GM12865 (cell line): ENCODE measurements at places on chromosomes 6 and 20.
A peak's percentile ranks its signal among the peaks of the same experiment; 100 is the strongest.

DNA sequence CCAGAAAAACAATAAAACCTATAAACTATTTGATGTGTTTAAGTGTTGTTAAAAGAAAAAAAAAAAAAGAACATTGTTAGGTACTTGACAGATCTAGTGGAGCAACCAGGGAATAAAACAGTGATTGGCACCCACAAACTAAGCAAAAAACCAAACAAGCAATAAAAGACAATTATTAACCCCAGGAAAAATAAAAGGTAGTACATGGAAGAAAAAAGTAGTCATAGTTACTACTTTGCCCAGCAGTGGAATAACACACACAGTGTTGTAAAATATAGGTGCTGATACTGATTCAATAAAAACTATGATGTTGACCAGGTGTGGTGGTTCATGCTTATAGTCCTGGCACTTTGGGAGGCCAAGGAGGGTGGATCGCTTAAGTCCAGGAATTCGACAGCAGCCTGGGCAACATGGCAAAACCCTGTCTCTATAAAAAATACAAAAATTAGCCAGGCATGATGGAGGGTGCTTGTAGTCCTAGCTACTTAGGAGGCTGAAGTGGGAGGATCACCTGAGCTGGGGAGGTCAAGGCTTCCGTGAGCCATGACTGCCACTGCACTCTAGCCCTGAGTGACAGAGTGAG lies 43.9 kb downstream of the PIGU start:
- no peak for DNase-seq

- peak; percentile 4 for DNase-seq
These were observed 254.3 kb downstream of the LMBRD1 start for GRCh38 chr6:69542494-69542893.

DNA sequence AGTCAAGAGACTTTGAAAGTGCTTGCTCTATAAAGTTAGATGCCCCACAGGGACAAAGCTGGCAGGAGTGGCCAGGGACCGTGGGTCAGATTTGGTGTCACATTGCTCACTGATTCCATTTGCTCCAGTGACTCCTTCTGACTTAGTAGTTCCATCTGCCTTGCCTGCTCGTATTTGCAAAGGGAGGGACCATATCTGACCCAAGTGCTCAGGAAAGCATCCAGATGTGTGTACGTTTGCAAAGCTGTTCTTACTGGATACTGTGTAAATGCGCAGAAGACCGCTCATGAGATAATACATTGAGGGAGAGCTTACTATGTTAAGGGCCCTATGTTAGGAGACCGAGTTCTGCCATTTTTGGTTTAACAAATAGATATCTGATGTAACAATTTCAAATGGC lies 21.2 kb upstream of the CCN6 start:
- no peak for DNase-seq

- DNase-seq = no peak
These were observed 283.7 kb upstream of the AGPAT4 start for GRCh38 chr6:161557333-161558107.

DNA sequence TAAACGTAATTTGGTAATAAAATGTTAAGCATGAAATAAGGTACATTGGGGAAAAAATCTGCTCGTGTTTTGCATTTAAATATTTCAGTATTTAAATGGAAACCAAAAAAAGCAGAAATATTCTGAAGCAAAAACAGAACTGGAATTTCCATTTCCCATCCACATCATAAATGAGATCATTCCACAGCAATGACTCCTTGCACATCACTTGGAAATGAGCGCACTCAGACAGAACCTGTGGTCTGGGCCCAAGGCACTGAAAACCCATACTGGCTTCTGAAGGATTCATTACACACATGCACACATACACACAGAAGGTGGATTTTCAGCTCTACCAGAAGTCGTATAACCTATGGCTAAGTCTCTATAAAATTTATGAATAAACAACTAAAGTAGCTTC lies 174.8 kb downstream of the IBTK start:
- no peak for DNase-seq

GRCh38 chr20:63044204-63044600 lies 37.4 kb upstream of the BHLHE23 start:
- DNase-seq = no peak

DNA sequence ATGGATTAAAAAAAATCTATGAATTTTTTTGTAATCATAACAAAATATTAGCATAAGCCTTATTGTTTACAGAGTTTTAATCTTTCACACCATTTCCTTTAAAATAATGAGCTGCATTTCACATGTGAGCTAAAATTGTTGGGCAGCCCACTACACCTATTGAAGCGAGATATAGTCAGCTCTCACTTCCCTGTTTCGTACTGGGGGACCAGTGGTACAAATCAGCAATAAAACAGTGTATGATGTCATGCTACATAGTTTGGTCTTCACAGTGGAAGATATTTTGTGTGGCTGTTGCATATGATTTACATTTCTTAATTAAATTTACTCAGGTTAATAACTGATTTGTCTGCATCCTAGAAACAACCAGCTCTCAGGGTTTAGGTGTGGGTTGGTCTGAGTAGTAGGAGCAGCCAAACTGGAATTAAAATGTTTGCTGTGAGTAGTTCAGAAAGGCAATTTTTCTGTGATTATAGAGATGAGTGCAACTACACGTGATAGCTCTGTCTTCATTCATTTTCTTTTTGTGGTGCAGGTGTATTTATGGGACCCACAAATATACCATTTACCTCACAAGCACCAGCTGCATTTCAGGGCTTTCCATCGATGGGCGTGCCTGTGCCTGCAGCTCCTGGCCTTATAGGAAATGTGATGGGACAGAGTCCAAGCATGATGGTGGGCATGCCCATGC lies 99.3 kb downstream of the B3GAT2 start:
- peak; percentile 66 for DNase-seq

- DNase-seq = no peak
These were observed 23.3 kb upstream of the NHSL1 start for GRCh38 chr6:138522611-138523010.

DNA sequence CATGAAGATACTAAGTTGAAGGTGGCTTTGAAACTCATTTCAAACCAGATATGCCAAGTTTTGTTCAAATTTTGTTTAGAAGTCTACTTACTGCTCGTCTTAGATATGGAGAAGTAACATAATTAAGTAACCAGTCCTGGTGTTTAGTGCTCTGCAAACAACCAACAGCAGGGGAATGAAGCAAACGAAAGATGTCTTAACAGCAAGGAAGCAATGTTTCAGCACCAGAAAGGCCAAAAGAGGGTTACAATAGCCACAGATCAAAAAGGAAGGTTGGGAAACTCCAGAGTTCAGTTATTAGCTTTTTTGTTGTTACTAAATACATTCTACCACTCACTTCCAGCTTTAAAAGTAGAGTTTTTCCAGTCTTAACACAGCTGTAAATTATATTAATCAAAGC lies 45.1 kb downstream of the LHFPL5 start:
- DNase-seq = no peak

DNA sequence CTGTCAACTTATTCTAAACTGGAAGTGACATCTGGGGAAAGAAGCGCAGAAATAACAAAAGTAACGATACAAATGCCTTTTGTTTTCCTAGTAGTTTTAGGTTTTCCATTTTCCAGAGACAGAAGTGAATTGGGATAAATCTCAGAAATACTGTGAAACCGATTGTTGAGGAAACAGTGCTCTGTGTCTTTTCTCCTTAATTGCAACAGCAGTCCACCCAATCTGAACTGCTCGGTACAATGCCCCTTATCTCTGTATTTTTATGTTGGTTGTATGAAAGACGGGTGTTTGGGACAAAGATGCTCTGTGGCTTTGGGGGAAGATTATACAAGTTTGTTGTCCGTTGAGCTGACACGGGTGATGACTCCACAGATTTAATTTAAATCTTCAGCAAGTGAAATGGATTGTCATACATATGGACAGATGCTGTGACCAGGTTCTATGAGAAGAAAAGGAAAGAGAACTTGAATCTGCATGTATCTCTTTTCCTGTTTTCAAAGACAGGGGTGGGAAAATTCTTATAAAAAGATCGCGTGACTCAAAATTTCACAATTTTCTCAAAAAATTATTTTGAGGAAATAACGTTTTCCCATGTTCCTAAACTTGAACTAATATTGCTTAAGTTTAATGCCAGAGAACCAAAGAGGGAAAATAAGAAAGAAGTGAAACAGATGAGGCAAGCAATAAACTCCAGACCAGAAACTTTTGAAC lies 41.2 kb downstream of the SASH1 start:
- no peak for DNase-seq

GRCh38 chr6:170151321-170151771 lies 139.5 kb downstream of the DLL1 start:
- no peak for DNase-seq

DNA sequence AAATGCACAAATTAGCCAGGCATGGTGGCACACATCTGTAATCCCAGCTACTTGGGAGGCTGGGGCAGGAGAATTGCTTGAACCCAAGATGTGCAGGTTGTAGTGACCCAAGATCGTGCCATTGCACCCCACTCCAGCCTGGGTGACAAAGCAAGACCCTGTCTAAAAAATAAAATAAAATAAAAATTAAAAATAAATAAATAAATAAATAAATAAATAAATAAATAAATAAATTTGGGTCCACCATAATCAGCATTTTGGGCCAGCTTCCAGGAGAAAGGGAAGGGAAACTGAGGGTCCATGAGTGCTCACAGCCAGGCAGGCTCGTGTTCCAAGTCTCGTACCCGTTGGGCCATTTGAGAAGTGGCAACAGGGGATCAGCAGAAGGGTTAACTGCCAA lies 131.6 kb upstream of the AGPAT4 start:
- DNase-seq = no peak

GRCh38 chr6:11242711-11243110 lies 10.2 kb upstream of the NEDD9 start:
- DNase-seq = no peak

- no peak for DNase-seq
These were observed 154.5 kb downstream of the ASCC3 start for GRCh38 chr6:100726666-100727065.

DNA sequence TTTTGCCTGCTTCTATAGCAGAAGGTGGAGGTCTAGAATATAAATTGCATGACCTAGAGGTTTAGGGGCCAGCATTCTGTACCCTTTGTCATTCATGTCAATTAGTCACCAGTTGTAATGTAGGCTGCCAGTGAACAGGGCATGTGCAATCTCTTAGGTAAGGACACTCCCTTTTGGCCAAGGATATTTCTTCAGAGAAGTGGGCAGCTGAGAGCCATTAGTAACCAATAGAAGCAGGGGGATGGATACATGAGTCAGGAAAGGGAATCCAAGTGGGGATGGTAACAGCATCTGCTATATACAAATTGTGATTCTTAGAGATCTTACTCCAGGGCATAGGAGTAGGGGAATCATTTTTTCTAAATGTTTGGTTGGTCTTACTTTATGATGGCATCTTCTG lies 494.2 kb upstream of the JAG1 start:
- no peak for DNase-seq

GRCh38 chr20:31879143-31879987 lies 8.9 kb downstream of the TTLL9 start:
- DNase-seq = peak; percentile 95

DNA sequence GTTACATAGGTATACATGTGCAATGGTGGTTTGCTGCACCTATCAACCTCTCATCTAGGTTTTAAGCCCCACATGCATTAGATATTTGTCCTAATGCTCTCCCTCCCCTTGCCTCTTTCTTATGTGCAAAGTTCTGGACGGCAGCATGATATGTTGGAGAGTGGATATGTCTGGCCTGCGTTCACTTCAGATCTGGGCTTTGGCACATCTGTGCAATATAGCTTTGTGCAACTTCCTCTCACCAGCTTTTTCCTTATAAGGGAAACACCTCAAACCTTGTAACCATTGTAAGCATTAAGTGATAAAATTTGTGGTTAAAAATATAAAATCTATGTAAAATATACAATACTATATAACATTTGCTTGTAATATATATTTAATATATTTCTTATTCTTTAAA lies 288.0 kb downstream of the PHACTR1 start:
- DNase-seq = no peak

DNA sequence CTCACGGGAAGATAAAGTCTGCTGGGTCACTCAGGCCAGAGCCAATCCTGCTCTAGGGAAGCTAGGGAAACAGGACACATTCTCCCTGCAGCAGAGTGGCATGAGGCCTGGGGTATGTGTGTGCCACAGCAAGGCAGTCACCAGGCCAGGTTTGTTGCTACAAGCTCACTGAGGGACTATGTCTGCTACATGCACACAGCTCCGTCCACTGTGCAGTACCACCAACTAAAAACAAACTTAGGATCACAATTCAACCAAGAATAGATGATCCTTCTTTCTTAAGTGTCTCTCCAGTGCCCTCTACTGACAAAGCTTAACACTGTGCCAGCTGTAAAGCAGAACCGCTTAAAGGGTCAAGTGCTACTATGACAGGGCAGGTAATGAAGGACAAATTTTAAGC lies 192.5 kb downstream of the PTPRK start:
- DNase-seq = peak; percentile 66

DNA sequence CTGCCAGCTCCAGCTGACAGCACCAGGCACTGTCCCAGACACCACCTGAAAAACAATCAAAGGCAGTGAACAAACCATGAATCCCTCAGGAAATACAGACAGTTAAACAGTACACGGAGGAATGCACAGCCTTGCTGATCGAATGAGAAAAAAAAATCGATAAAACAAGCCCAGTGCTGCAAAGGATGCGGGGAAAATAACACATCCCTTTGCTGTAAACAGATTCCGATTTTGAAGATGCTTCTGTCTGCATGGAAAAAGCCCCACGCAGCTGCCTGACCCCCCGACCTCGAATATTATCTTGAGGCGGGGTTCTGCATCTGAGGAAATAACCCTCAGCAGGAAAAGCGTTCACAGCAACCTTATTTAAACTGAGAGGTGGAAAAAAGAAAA lies 43.9 kb downstream of the RBM38 start:
- DNase-seq = no peak

GRCh38 chr6:163659803-163660202 lies 245.3 kb downstream of the QKI start:
- no peak for DNase-seq

DNA sequence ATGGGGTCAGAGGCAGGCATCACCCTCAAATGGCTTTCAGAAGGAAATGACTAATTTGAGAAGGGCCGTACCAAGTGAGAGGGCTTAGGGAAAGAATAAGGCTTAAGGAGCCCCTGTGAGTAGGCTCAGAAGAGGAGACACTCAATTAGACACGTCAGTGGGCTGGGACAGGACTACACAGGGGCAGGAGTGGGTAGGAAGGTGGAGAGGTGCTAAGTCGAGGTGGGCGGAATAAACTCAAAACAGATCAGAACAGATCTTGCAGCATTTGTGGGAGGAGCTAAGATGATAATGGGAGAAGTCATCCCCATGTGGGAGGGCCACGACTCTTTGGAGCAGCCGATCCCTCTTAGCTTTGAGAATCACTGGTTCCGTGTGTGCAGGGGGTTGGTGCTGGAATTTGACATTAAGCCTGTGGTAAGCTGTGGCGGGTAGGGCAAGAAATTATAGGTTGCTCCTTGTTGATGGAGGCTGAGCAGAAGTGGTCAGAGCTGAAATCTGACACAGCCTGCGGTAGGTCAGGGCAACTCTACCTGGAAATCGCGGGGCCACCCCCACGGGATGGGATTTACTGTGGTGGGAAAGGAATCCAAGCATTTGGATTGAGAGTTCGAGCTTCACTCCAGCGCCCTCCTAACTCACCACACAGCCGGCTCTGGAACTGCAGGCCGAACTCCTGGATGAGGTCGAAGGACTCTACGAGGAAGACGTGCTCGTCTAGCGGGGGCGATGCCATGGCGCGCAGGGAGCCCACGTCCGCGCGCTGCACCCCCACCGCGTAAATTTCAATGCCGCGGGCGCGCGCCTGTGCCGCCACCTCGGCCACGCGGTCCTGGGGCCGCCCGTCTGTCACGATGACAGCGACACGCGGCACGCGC lies 2.8 kb upstream of the RBPJL start:
- DNase-seq = no peak
